GM23338 (cell line): ENCODE measurements at places on chromosomes 16 and 17. TPM values are rescaled to one million over a fixed set of nuclear protein-coding genes. Genes with fewer than 3 reads are reported as not detected.

- H3K27ac ChIP-seq, result no peak overlapping the region
- no peak overlapping the region for H3K4me3 ChIP-seq
- DNase-seq, result no peak
These were observed 45.1 kb downstream of the RBFOX3 start for GRCh38 chr17:79565606-79566250.

DNA sequence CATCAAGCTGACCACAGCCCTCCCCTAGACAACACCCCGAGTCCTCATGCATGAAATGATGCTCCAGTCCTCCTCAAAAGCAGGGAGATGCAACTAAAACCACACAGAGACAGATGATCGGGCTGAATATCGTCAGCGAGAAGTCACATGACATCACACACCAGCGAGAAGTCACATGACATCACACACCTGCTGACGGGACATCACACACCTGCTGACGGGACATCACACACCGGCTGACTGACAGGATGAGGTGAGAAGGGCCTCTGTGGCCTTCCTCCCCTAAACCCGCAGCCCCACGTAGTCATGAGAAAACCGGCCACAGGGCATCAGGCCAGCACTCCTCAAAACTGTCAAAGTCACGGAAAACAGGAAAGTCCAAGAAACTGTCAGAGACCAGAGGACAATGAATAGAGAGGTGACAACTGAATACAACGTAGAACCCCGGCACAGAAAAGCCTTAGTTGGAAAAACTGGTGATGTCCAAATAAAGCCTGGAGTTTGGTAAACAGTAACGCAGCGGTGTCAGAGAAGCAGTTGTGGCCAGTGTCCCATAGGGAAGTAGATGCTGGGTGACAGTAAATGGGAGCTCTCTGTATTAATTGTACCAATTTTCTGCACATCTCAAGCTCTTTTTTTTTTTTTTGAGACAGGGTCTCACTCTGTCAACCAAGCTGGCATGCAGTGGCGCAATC is 14.3 kb downstream of the LITAF start:
- H3K27ac ChIP-seq, result 0 out of 2 replicates have a peak overlapping the region, but pooled peaks have one; percentile 55
- no peaks in the 10 kb centered on the region for H3K36me3 ChIP-seq
- H3K4me3 ChIP-seq, result no peak overlapping the region
- no peaks in the 10 kb centered on the region for H3K27me3 ChIP-seq
- peaks cover 19% of the 10 kb centered on the region; the same call in 1 of the 2 replicates for H3K4me1 ChIP-seq

KRT15 gene
- 0.03 and 1.2 TPM in 2 replicates for total RNA-seq

DNA sequence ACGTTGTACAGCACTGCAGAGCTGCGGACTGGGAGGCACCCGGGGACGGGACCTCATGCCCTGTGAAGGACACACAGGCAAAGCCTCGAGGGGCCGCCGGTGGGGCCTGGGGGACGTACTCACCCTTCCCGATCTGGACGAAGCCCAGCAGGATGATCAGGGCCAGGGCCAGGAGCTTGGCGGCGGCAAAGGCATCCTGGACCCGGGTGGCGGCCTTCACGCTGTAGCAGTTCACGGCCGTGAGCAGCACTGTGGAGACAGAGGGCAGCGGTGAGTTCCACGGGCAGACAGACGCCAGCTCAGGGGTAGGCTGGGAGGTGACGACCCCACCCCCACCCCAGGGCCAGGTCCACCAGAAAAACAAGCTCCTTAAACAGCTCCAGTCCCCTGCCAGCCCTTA is 17.7 kb downstream of the SLC7A5 start:
- peaks cover 12% of the 10 kb centered on the region; the same call in 1 of the 2 replicates for H3K36me3 ChIP-seq
- no peak overlapping the region for H3K4me3 ChIP-seq
- peak overlapping the region; percentile 87 for H3K27ac ChIP-seq
- no peak for DNase-seq
- no peaks in the 10 kb centered on the region for H3K27me3 ChIP-seq

- no peak overlapping the region for H3K4me3 ChIP-seq
- no peaks in the 10 kb centered on the region for H3K36me3 ChIP-seq
- no peak for DNase-seq
These were observed 1.6 kb upstream of the ZG16B start for GRCh38 chr16:2828521-2828840.

SCRN2 gene
- 39.1 and 40.6 TPM in 2 replicates for total RNA-seq

GRCh38 chr17:79852748-79853147 is 13.5 kb upstream of the CBX4 start:
- no peaks in the 10 kb centered on the region for H3K36me3 ChIP-seq
- H3K4me3 ChIP-seq, result no peak overlapping the region
- no peak for DNase-seq
- no peaks in the 10 kb centered on the region for H3K4me1 ChIP-seq
- H3K27me3 ChIP-seq, result peaks cover 10% of the 10 kb centered on the region; the same call in 1 of the 2 replicates
- H3K27ac ChIP-seq, result no peak overlapping the region

MYH8 gene
- total RNA-seq, result not detected in 2 replicates

DNA sequence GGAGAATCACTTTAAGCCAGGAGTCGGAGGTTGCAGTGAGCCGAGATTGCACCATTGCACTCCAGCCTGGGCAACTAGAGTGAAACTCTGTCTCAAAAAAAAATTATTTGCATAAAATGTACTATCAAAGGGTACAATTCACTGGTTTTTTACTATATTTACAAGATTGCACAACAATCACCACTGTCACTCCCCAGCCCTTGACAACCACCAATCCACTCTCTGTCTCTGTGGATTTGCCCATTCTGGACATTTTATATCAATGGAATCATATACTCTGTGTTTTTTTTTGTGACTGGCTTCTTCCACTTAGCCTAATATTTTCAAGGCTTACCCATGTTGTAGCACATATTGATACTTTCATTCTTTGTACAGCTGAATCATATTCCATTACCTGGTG is 18.8 kb downstream of the TBX2 start:
- H3K27me3 ChIP-seq, result peaks cover 51% of the 10 kb centered on the region
- no peaks in the 10 kb centered on the region for H3K36me3 ChIP-seq
- H3K4me1 ChIP-seq, result peaks cover 8% of the 10 kb centered on the region; the same call in 1 of the 2 replicates
- H3K27ac ChIP-seq, result no peak overlapping the region
- no peak overlapping the region for H3K4me3 ChIP-seq

CD300LG gene
- not detected in 2 replicates for total RNA-seq
